Activated T-cell treated with anti-CD3 and anti-CD28 coated beads, Interleukin-2, amount 50 U/mL, for 1 hour (primary cell): ENCODE measurements at places on chromosomes 1 and 21.

DNA sequence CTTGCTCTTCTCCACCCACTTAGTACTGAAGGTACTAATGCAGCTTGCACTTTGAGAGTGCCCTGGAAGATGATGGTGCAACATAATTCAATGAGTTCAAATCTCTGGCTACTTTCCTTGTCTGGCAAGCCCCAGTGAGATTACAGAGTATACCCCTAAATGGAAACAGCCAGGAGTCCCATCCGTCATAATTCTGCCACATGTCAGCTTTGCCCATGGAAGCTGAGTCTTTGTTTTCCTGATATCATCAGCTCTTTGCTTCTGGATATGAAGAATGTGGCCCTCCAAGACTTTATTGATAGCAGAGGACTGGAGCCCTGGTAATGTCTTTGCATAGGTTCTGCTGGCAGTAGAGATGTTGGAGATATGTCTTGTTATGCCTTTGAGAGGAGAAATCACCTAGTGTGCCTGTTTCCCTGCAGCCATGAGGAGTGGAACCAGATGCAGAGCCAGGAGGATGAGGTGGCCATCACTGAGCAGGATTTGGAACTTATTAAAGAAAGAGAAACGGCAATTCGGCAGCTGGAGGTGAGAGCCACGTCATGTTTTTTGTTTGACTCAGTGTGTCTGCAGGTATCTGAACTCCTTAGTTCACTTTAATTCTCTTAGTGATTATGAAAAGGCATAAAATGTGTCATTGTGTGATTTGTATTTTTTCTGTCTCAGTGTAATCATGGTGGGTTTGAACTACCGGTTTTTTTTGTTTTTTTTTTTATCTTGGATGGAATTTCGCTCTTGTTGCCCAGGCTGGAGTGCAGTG, 18.7 kb upstream of the PPP1R8 start:
- no peak for DNase-seq

- no peak for DNase-seq
These were observed 452.6 kb downstream of the PTBP2 start for GRCh38 chr1:97174039-97174704.

GRCh38 chr1:102852613-102853012, 255.7 kb downstream of the COL11A1 start:
- no peak for DNase-seq

GRCh38 chr1:17409391-17409811, 30.1 kb downstream of the RCC2 start:
- DNase-seq, result no peak

GRCh38 chr1:230236301-230237008, 169.4 kb downstream of the GALNT2 start:
- DNase-seq, result no peak

DNA sequence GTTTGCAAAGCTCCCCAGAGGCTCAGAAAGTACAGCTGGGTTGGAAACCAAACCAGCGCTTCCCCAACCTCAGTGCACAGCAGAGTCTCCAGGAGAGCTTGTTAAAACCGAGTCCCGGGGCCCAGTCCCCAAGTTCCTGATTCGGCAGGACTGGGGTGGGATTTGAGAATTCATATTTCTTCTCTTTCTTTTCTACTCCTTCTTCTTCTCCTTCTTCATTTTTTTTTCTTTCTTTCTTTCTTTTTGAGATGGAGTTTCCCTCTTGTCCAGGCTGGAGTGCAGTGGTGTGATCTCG, 136.8 kb downstream of the PGBD5 start:
- DNase-seq, result no peak

DNA sequence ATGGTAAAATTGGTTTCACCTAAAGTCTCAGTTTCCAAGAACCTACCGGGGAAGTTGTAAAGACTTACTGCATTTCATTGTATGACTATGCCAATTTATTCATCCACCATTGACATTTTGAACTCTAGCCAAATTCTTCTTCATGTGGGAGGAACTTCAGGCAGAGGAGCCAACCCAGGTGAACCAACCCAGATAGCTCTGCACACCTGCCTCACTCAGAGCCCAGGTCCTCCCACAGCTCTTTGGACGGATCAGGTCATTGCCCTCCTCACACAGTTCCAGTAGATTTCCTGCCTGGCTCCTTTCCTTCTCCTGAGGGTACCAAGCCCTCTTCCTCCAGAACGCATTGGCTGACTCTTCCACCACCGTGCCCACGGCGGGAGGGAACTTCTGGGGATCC, 121.7 kb downstream of the DTL start:
- DNase-seq, result no peak

DNA sequence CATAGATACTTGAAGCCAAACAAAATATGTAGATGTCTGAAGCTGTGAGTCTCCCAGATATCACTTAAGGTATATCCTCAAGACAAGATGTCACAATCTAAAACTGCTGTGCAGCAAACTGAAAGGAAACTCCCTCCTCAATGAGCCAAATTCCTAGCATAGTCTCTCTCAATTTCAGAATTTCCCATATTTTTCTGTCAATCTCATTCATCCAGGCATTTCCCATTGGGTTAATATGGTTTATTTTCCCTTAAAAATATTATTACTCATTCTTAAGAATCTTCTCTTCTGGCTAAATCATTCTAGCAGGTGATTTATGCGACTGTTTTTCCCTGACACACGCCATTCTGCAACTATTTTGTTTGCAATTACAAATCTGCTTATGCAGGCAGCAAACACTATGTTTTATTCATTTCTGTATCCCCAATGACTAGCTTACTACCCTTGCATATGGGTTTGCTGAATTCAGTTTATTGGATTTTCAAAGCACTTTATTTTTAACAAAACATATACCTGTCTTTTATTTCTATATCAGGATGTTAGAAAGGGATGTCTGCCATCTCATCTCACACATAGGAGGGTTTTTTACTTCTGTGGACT, 69.9 kb downstream of the TNFSF4 start:
- no peak for DNase-seq

- DNase-seq, result no peak
These were observed 14.3 kb upstream of the PROK1 start for GRCh38 chr1:110436635-110437034.

GRCh38 chr1:244012202-244012601, 38.9 kb upstream of the ZBTB18 start:
- DNase-seq, result no peak

- no peak for DNase-seq
These were observed 20.7 kb downstream of the PHC2 start for GRCh38 chr1:33410091-33410701.

GRCh38 chr1:37944086-37944763, 2.6 kb downstream of the INPP5B start:
- DNase-seq, result no peak
